Omental fat pad (tissue), 4 donors: ENCODE measurements at places on chromosomes 12 and 14.

- DNase-seq = no peak
These were observed 433.5 kb downstream of the DAD1 start for GRCh38 chr14:22155571-22155970.

- DNase-seq = no peak
These were observed 75.3 kb upstream of the SYT10 start for GRCh38 chr12:33514893-33515292.

DNA sequence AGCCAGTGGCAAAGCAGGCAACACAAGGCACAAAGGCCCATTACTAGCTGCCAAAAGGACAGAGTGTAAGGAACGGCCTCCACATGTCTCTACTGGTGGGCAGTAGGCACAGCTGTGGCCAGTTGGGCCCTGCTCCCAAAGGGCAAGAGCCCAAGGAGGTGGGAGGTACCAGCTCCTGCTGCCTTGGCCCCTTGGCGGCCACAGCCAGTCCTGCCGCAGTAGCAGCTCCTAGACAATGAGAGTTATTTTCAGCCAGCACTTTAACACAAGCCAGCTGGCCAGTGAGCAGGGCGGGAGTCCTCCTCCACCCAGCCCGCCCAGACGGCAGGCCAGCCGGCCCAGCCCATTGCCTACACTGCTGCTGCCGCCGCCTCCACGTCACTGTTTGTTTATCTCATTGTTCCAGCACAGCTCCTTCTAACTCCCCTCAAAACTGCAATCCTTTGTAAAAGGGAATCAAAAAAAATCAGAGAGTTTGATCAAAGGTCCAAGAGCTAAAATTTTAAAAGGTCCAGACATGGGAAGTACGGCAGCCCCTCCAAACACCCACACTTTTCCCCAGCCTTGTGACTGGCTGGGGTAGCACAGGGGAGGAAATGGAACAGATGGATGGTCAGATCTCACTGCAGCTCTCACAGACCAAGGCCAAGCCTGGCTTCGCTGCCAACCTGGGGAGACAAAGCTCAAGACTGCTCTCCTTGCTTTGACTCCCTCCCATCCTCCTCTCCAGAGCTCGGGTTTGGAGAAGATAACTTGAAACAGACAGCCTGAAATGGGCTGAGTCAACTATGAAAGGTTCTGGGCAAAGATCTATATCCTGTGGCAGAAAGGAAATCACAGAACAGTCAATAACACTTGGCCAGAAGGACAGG, 33.5 kb downstream of the FMNL3 start:
- DNase-seq = peak; percentile 44

DNA sequence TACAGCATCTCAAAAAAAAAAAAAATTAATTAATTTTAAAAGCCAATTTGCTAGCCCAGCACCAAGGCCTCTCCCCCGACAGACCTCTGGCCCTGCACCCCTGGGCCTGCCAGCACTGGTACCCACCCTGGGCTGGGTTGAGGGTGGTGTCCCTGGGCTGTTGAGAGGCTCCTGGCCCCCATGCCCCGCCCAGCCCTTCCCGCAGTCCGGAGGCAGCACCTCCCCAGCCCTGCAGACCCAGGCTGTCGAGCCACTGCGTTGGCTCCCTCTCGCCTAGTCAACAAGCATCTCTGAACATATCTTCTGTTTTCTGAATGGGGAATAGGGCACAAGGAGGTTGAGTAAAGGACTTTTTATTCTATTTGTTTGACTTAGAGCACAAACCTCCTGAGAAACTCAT, 87.1 kb downstream of the FBXL14 start:
- DNase-seq = no peak

DNA sequence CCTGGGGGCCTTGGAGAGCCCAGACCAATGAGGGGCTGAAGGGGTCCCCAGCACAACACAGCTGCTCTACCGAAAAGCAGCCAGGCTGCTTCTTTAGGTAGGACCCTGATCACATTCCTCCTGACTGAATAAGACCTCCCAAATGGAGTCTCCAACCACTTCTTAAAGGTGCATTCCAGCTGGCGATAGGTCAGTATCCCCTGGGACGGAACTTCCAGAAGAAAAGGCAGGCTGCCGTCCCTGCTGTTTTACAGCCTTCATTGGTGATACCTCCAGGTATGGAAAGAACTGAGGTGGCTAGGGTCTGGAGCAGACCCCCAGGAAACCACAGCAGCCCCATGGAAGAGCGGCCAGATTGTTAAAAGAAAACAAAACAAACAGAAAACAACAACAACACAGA, 340.6 kb downstream of the BTG1 start:
- no peak for DNase-seq
